ENCODE measurements at places on chromosomes 5 and 9.

GRCh38 chr9:18601026-18601425, 127.1 kb downstream of the ADAMTSL1 start:
- no peak for DNase-seq

DNA sequence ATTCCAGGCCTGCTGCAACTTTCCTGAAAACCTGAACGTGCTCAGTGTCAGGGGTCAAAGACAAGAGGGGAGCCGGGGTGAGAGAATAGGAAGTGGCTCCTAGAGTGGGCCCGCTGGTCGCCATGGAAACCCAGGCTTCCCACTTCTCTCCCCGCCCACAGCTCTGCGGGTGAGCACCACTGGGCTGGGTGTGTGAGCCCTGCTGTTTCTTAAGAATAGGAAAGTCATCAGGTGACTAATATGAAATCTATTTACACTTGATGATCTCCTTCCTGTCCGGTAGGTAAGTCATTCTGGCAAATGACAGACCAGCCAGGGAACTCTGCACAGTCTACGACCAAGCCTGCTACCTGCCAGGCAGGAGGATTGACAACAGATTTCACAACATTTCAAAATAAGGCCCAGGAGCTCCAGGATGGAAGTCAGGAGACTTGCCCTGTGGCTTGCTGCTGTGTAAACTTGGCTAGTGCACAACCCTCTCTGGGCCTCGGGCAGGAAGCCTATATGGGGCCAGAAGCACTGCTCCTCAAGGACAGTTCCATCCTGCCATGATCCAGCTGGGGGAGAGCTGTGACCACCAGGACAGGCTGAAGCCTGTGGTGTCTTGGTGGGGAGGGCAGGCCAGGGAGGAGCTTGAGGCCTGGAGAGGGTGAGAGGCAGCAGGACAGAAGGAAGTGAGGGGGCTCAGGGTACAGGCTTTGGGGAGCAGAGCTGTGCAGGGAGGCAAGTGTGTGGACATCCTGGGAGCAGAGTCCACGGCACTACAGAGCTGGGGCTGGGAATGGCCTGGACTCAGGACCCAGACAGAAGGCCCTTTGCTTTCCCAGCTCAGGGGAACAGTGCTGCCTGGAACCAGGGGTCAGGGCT, 60.6 kb downstream of the SHB start:
- DNase-seq = peak; percentile 96

GRCh38 chr5:169754737-169755136, 117.7 kb downstream of the DOCK2 start:
- DNase-seq = no peak

GRCh38 chr5:32339878-32340277, 27.1 kb upstream of the MTMR12 start:
- no peak for DNase-seq

- no peak for DNase-seq
Observed at GRCh38 chr9:82970359-82970758, 92.6 kb downstream of the RASEF start.

GRCh38 chr5:143516249-143516648, 112.8 kb upstream of the NR3C1 start:
- no peak for DNase-seq

DNA sequence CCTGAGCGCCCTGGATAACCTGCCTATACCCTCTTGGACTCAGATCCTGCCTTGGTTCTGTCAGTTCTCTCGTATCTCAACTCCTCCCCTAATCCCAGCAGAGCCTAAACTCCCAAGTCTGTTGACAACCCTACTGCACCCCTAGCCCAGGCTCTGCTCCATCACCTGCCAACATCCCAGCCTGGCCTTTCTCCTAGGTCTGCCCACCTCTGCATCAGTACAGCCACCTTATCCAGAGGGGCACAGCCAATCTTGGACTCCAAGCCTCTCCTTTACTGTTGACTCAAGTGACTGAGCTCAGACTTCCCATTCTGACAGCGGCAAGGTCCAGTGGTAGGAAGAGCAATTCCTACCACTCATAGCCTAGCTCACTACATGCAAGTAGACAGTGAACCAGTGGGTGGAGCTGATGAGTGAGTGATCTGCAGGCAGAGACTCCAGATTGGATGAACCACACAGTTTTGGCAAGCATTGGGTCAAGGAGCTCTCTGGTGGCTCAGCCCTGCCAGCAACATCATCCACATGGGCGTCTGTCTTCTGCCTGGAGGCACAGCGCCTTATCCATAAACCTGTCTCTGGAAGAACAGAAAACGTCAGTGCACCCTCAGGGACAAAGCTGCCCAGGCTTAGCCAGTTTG, 26.5 kb downstream of the TRMO start:
- peak; percentile 63 for DNase-seq

- DNase-seq = no peak
Observed at GRCh38 chr5:113232221-113232620, 202.6 kb downstream of the TSSK1B start.

DNA sequence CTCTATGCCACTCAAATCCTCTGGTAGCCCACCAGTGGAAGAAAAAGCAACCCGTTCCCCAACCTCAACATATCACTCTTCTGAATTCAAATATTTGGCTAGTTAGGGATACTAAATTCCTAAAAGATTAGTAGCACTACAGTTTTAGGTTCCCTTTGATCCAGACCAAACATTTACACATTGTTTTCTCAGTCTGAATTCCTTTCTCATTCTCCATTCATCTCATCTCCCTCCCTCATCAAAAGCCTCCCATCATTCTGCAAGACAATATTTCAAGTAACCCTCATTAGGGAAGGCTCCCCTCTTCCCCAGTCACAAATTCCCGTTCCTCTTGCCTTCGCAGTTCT, 26.3 kb downstream of the ADAM19 start:
- DNase-seq = no peak

- no peak for DNase-seq
Observed at GRCh38 chr9:96680812-96681499, 25.8 kb upstream of the PRXL2C start.

DNA sequence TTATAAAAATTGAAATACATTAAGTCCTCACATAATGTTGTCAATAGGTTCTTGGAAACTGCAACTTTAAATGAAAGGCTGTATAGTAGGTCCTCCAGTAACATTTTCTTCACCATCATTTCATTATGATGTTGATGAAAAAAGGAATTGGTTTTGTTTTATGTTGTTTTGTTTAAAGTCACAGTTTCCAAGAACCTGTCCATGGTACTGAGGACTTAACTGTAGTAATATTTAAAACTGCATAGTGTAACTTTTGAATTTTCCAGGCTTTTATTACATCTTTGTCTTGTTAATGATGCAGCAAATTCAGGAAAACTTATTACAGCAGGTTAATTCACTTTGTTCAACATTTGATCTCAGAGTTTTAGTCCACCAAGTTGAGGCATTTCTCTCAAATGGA, 11.6 kb downstream of the SECISBP2 start:
- DNase-seq = no peak

GRCh38 chr9:99433555-99433954, 211.5 kb downstream of the SEC61B start:
- peak; percentile 84 for DNase-seq

DNA sequence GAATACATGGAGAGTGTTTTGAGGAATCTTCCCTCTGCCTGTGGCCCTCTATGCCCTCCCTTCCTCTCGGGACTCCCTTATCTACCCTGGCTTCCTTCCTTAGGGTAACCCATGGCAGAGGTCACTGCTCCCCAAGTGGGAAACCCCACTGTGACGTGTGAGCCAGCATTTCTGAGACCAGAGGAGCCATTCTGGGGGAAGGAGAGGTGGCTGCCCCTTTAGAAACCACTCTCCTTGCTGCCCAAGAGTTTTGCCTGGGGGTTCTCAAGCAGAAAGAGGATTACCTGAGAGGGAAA, 23.1 kb downstream of the CCNJL start:
- no peak for DNase-seq

DNA sequence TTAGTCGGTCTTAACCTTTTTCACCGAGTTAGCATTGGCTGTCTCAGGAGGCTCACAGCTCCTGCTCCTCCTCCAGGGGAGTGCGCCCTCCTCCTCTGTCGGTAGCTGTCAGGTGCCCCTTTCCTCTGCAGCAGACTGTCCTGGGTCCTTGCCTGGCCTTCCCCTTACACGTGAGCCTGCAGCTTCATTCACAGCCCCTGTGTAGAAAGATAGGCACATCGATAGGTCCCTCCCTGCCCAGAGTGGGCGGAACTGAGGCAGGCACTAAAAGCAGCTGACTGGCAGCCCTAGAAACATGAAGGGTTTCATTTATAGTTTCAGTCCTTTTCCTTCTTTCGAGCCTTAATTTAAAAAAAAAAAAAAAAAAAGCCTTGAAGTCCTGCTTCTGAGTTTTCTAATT, 17.2 kb downstream of the TENT4A start:
- peak; percentile 12 for DNase-seq

GRCh38 chr5:169467041-169467771, 116.4 kb upstream of the SPDL1 start:
- DNase-seq = no peak

GRCh38 chr9:123067136-123067535, 33.7 kb downstream of the GPR21 start:
- DNase-seq = no peak

GRCh38 chr5:77995793-77996409, 219.8 kb upstream of the TBCA start:
- no peak for DNase-seq

DNA sequence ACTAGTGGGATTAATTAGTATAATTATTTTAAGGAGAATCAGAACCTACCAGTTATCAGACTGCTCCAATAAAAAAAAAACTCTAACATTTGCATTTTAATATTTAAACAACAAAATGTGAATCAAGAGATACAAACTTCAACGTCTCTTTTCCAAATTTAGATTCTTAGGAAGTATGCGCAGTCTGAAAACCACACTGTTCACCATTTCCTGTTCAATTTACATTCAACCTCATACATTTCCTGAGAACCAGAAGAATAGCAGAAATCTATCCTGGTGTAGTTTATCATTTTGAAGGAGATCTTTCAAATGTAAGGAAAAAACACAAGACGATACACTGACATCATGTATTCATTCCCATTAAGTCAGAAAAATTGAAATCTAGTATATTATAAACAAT, 869.2 kb downstream of the EFNA5 start:
- DNase-seq = no peak

GRCh38 chr5:142082182-142082781, 26.3 kb upstream of the NDFIP1 start:
- no peak for DNase-seq

DNA sequence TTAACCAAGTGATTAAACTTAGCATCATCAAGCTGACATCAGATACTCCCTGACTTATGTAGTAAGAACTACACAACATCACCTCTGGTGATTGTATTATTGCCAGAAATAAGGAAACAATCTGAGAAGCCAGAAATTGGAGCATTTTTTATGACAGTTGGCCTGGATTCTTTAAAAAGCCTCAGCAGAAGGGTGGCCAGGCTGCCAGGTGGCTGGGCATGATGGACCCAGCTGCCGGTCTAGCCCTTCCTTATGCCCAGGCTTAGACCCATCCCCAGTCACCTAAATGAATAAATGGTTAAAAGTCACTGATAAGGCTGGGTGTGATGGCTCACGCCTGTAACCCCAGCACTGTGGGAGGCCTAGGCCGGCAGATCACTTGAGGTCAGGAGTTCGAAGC, 12.8 kb downstream of the OR1K1 start:
- no peak for DNase-seq

DNA sequence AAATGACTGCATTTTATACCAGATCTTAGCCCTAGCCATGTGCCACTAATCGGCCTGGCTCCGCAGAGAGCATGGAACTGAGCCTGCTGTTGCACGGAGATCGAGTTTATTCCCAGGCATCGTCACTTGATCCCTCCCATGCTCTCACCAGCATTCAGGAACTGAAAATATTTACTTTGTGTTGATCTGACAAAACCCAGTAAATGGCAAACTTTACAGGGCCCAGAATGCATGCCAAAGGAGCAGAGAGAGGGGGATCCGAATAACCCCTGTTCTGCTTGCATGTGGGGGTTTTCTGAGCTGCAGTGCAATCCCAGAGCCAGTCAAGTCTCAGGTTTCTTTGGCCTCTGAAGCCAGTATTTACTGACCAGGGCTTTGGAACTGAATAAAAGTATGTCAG, 87.3 kb downstream of the GAS1 start:
- DNase-seq = no peak

GRCh38 chr9:36039696-36040095, 3.0 kb downstream of the RECK start:
- DNase-seq = no peak

DNA sequence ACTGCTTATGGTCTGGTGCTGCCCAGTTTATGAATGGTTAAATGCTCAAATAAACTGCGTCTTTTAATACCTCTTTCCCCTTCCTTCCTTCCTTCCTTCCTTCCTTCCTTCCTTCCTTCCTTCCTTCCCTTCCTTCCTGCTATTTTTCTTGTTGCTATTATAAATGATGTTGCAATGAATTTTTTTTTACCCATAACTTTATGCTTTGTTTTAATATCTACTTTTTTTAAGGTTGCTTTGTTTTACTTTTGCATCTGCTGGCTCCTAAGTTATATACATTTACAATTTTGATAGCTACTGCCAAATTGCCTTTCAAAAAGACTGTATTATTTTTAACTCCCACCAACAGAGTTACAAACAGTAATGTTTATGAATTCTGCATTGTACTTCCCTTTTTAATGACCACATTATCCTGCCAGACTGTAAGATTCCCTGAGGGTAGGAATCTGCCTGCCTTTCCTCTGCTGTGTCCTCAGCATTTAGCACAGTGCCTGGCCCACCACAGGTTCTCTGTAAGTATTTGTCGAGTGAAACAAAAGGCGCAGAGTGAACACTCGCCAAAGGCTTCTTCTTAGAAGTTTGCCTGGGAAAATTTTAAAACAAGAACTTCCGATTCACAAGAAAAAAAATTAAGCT, 36.9 kb downstream of the KIF4B start:
- no peak for DNase-seq

- DNase-seq = no peak
Observed at GRCh38 chr9:121156263-121156731, 45.4 kb downstream of the RAB14 start.

- no peak for DNase-seq
Observed at GRCh38 chr9:7509576-7510145, 289.9 kb downstream of the DMAC1 start.

- DNase-seq = no peak
Observed at GRCh38 chr5:106766916-106767315, 903.8 kb downstream of the EFNA5 start.

DNA sequence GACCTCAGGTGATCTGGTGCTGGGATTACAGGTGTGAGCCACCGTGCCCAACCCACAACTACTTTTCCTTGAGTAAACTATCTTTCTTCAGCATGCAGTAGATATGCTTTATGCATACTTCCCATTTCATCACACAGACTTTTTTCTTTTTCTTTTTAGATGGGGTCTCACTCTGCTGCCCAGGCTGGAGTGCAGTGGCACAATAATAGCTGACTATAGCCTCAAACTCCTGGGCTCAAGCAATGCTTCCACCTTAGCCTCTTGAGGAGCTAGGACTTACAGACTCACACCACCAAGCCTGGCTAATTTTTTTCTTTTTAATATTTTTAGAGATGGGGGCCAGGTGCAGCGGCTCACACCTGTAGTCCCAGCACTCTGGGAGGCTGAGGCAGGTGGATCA, 22.8 kb downstream of the PPP6C start:
- DNase-seq = no peak

All from inflammatory macrophage treated with lipopolysaccharide for 1 hour (primary cell).